ENCODE measurements at places on chromosomes 2 and 18. TPM values are rescaled to one million over a fixed set of nuclear protein-coding genes. Genes with fewer than 3 reads are reported as not detected.
A peak's percentile ranks its signal among the peaks of the same experiment; 100 is the strongest.

DNA sequence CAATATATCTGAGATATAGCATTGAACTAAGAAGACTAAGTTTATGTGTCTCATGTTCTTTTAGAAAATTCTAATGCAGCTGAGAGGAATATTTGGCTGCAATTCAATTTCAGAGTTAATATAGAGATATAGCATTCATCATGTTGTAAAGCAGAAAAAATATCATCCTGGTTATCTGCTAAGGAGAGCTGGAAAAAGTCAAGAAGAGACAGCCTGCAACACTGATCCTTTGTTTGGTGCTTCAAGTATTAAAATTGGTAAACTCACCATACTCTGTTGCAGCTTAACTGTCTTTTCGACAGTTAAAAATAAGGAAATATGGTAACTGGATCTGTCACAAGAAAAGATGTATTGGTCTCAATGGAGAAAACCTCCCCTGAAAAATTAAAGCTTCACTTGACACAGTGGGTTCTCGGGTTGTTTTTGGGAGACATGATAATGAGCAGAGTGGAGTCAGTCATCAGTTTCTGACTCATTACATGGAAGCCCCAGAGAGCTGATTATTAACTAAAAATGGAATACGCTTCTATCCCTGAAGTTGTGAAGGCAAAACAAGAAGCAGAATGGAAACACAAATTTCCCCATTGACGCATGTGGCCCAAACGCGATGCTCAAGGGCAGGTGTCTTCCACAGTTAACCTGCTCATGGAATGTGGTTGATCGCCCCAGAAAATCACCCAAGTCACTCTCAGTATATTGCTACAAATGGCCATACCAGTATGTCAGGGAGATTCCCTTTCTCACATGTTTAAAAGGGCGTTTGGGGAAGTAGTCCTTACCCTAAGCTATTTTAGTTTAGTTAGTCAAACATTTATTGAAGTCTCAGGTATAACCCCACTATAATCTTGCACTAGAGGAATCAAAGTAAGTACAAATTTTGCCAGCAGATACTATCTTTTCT, 8.2 kb downstream of the BCL2 start:
- DNase-seq: no peak

Gene HOXD1
- total RNA-seq: not detected

GRCh38 chr2:205717999-205718398, 35.7 kb downstream of the NRP2 start:
- DNase-seq: no peak

Gene ZC3H6
- 5.6 TPM for total RNA-seq

DNA sequence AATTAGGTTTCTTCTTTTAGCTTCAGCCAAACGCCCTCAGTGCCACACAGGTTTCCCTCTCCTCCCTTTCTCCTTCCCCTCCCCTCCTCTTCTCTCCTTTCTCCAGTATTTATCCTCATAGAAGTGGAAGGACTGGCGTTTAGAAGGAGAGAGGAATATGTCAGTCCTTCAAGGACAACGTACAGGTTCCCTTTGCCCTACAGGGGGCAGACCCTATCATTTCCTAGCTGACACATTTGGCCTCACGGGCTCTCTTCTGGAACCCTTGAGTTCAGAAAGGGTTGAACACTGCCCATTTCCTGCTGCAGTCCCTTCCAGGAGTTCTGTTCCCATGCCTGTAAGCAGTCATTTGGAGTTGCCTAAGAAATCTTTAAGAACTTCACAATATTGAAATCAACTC, 46.1 kb downstream of the CDCA7 start:
- DNase-seq: no peak

Gene MTCL1
- 12.7 TPM for total RNA-seq

- no peak for DNase-seq
These were observed 497.9 kb upstream of the RAB6C start for GRCh38 chr2:129481306-129482219.

GRCh38 chr2:48240912-48241311, 289.0 kb upstream of the STON1 start:
- DNase-seq: no peak

DNA sequence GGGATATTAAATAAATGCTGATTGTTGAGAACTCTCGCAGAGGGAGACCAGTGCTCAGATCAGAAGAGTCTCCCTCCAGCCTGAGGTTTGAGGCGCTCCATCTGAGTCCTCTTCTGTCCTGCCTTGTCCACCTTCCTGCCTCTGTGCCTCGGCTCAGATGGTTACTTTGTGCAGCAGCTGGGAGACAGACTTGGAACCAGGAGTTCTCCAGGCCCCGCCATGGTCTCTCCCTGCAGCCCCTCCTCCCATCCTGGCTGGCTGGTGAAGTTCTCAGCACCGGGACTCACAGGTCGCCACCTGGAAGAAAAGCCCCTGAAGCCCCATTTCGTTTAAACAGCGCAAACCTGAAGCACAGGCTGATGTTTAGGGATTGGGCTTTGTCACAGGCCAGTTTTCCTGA, 60.6 kb downstream of the DDX1 start:
- no peak for DNase-seq

DNA sequence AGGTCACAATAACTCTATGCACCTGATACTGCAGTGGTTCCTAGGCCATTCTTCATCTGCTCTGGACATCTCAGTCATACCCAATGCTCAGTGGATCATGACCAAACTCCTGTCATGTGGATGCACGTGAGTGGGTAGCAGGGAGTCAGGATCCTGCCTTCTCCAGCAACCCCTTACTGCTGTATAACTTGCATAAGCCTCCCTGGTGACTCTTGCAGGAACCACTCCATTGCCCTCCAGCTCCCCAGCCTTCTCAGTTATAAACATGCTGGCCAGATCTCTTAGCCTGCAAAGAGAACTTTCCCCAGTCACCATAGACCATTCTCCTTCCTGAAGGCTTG, 98.6 kb upstream of the ZNF397 start:
- DNase-seq: no peak

DNA sequence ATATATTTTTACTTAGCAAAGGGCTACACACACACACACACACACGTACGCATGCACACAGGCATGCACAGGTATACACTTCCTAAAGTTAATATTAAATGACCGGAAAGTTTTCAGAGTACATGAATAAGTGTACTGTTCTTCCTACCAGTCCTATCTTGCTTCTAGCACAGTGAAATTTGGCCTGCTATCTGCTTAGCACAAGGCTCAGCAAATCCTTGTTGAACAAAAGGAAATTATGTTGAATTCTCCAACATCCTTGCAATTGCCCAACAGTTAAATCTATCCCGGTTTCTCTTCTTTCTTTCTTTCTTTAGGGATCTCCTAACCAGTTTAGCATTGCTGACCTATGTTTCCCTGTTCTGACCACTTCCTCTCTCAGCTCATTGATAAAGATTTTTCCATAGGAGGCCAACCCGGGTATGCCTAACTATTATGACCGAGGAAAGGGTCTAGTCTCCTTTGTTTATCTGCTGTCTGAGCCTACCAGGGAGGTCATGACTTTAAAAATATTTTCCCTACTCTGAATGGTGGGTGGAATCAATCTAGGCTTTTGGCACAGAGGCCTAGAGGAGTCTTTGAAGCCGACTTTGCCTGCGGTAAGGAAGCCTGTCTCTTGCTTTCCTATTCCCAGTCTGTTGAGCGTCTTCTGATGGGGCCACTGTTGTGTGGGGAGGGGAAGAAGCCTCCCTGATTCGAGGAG, 400.7 kb downstream of the HRH4 start:
- no peak for DNase-seq

GRCh38 chr2:133292259-133292658, 276.0 kb downstream of the NCKAP5 start:
- DNase-seq: no peak

GRCh38 chr2:68862889-68863288, 8.3 kb downstream of the BMP10 start:
- DNase-seq: no peak

- DNase-seq: peak; percentile 64
These were observed 1.6 kb downstream of the EHD3 start for GRCh38 chr2:31235504-31235902.

DNA sequence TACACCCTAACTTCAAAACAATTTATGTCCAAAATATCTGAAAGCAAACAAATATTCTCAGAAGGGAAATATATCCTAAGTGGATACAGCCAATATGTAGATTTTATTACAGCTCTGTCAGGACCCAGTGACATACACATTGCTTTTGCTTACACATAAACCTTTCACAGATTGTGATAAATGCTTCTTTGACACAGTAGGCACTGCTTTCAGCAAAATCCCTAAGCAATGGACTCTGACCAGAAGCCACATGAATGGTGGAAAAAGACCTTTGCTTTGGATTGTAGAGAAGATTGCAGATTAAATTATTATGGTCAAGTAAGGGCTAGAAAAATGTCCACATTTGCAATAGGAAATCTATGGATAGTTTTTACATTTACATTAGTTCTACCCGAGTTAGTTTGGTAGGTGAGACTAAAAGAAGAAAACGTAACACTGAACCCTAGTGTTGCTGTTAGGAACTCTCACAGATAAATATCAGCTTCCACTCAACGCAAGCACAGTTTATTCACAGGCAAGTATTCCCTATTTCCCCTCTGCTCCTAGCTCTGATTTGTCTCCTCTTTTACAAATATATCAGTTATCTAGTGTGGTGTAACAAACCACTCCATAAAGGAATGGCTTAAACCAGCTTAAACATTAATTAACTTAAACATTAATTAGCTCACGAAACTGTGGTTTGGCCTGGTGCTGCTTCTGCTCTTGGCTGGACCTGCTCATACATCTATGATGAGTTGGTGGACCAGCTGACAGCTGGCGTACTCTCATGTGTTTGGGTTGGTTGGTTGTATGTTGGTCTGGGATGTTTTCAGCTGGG, 23.6 kb upstream of the SERPINE2 start:
- DNase-seq: no peak

DNA sequence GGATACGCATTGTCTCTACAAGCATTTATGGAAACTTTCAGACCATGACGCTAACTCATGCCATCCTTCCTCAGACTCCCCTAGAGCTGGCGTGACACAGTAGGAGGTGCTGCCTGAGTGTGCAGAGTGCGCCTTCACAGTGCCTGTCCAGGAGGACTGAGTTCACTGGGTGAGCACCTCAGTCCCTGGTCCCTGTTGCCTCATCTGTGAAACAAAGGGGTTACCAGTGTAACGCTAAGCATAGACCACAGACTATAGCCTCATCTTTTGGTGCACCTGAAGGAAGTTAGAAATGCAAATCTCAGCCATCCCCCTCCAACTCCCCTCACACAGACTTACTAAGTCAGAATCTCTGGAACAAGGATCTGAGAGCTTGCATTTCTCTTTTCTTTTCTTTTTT, 142.8 kb downstream of the TMEM17 start:
- no peak for DNase-seq

Gene LOXHD1
- not detected for total RNA-seq

DNA sequence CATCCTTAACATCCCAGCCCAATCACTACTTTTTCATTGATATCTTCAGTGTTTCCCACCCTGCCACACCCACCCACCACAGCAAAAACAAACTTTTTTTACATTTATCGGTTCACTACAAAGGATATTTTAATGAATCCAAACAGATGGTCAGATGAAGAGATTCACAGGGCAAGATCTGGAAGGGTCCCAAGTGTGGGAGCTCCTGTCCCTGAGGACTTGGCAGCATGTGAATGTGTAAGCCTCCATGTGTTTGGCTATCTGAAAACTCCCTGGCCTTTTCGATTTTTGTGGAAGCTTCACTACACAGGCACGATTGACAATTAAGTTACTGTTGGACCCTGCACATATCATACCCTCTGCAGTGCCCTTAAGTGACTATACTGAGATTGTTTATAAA, 48.1 kb upstream of the CRIM1 start:
- no peak for DNase-seq

Gene ADCYAP1
- total RNA-seq: not detected

Gene CD8B
- total RNA-seq: not detected

Gene MROH2A
- total RNA-seq: not detected

- DNase-seq: peak; percentile 26
These were observed 91.5 kb upstream of the NRP2 start for GRCh38 chr2:205590759-205591158.

DNA sequence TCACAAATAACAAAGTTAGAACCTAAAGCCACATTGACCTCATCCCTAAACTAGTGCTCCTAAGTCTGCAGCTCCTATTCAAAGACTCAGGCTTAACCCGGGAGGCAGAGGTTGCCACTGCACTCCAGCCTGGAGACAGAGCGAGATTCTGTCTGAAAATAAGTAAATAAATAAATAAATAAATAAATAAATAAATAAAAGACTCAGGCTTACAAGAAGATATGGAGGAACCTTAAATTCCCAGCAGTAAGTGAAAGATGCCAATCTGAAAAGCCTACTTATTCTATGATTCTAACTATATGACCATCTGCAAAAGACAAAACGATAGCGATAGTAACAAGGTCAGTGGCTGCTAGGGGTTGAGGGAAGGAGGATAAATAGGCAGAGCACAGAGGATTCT, 101.7 kb downstream of the DDX1 start:
- no peak for DNase-seq

- DNase-seq: peak; percentile 58
These were observed 325.0 kb upstream of the UBE2E3 start for GRCh38 chr2:180655393-180655792.

DNA sequence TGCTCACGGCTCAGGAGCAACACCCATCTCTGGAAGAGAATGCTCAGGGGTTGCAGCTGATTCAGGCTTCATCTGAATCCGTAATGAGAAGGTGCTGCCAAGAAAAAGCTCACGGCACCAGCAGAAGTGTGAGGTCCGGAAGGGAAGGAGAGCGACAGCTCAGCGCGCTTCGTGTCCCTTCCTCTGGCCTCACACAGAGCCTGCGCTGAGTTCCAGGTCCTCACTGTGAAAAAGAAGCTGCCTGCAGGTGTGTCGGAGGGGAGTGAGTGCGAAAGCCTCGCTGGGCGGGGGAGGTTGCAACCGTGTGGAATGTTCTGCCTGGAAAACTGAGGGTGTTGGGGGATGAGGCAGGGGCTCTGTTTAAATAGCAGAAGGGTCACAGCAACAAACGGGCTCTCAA, 76.2 kb upstream of the TWIST2 start:
- DNase-seq: no peak

DNA sequence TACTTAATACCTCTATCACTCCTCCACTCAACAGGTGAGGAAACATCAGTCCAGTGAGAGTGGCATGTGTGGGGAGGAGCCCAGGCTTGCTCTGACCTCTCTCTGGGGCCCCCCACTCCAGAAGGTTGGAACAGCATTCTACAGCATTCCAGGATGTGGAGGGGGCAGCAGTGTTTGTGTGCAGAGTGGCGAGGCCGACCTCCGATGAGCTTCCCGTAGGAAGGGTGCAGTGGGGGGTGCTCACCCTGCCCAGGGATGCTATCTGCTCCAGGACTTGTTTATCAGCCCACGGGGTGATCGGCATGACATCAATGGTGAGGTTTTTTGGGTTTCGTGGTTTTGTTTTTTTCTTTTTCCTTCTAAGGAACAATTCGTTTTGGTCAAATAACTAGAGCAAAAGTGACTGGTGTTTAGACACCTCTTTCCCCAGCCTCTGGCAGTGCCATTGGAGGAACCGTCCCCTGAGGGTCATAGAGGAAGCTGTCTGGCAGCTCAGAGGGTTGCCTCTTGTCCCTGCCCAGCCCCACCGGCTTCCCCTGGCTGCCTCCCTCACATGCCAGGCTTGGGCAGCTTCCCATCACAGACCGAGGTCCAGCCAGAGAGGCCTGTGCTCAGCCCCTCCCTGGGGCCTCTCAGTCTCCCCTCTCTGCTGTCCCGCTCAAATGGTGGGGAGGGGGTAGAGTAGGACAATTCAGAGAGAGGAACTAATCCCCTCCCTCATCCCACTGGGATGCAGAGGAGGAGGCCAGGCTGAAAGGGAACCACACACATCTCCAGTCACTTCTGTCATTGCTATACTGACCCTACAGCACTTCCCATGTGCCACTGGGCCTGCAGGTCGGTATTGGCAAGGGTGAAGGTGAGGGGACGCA, 96.5 kb downstream of the ZFP36L2 start:
- no peak for DNase-seq

- no peak for DNase-seq
These were observed 27.4 kb downstream of the NEMP2 start for GRCh38 chr2:190507135-190507534.

Gene UGT1A8
- under 0.01 TPM for total RNA-seq

Data from bronchial epithelial cell (primary cell).